ENCODE measurements at places on chromosomes 5 and 9.
A peak's percentile ranks its signal among the peaks of the same experiment; 100 is the strongest.

DNA sequence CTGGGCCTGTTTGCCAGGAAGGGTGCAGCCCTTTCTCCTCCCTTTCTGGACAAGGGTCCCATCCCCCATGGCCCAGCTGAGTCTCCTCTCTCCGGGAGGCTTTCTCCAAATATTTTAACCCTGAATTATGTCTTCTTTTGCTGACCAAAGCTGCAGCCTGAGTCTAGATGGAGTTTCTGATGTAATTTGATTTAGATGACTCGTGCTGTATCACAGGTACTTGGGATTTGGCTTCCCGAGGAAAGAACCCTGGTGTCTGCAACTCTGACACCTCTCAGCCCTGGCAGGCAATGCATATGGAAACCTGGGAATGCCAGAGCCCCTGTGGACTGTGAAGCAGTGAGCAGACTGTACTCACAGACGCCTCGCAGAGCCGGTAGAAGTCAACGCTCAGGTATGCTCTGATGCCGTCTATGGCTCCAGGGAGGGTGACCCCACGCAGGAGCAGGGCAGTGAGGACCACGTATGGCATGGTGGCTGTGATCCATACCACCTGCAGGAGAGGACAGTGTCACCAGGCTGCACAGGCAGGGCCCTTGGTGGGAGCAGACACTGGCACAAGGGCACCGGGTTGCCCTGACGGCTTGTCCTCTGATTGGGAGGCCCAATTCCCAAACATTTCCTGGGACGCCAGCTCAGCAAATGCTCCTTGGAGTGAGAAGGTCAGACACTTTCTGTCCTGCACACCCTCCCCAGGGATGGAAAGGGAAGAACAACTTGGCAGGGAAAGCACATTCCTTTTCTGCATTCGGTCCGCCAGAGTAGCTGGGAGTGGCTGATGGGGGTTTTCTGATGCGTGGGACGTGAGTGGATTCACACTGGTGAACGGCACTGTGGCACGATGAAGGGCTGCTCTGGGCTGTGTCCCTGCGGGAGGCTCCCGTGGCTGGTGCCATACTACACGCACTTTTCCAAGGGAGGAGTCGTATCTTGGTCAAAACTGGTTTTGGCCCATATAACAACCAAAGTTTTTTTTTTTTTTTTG, 24.7 kb downstream of the SLC6A3 start:
- peak; percentile 4 for DNase-seq

DNA sequence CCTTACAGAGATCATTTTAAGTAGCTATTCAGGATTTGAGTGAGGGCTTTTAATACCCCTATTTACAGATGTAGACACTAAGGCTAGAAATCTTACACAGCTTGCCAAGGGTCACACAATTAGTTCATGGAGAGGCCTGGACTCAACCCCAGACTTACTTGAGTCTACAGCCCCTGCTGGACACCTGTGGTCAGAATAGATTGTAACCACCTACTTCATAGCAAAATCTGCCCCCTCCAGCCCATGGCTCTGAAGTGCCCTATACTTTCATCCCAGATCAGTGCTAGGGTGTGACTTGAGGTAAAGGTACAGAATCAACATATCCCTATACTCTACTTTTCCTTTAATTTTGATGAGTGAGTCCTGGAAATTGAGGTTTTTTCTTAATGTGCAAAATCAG, 291.3 kb downstream of the ADGRV1 start:
- no peak for DNase-seq

GRCh38 chr9:115642285-115642684, 511.3 kb upstream of the PAPPA start:
- no peak for DNase-seq

- peak; percentile 83 for DNase-seq
Observed at GRCh38 chr9:35790385-35791296, 750 bp upstream of the NPR2 start.

DNA sequence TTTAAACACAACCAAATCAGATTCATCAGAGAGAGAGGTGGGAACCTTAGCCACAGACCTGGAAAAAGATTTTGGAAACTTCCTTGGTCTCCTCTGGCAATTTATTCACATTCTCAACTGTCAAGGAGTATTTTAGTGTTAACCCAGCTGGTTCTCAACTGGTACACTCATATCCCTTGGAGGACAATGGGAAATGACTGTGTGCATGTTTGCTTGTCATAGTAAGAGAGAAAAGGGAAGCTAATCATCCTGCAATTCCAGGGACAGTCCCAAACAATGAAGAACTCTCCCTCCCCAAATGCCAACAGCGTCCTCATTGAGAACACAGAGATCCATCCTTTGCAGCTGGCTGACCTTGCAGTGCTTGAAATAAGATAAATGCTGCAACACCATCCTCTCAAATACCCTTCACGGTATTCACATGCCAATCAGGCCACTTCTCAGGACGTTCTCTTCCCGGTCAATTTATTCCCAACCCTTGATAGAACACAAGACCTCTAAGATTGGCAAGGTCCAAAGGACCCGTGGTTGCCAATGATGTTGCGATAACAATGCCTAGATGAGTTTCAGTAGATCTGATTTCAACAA, 75.5 kb downstream of the EPB41L4B start:
- DNase-seq = no peak

Data from AG10803 (cell line).